ENCODE measurements at places on chromosomes 7 and 10.
A peak's percentile ranks its signal among the peaks of the same experiment; 100 is the strongest.

GRCh38 chr7:130515315-130516040 is 23.6 kb downstream of the MEST start:
- no peak for DNase-seq

- peak; percentile 6 for DNase-seq
Measured at GRCh38 chr7:17706734-17707133, 233.6 kb downstream of the SNX13 start.

DNA sequence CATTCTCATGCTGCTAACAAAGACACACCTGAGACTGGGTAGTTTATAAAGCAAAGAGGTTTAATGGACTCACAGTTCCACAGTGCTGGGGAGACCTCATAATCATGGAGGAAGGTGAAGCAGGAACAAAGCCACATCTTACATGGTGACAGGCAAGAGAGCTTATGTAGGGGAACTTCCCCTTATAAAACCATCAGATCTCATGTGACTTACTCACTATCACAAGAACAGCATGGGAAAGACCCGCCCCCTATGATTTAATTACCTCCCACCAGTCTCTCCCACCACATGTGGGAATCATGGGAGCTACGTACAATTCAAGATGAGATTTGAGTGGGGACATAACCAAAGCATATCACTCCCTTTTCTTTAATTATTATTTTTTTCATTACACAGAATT is 16.6 kb downstream of the COL28A1 start:
- no peak for DNase-seq

DNA sequence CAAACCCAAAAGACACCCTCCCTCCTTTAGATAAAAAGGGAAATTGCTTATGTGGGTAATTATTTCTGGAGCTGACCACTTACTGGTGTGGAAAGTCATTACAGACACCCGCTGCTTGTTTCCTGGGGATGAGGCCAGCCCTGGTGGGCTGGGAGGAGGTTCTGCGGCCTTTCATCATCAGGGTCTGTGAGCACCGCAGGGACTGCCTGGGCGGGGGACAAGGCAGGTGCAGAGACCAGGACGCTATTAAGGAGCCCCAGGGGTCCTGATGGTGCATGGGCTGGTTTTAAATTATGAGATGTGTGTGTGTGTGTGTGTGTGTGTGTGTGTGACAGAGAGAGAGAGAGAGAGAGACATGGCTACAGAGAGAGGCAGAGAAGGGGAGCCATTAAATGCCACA is 171.2 kb downstream of the DNAJB6 start:
- DNase-seq = no peak

DNA sequence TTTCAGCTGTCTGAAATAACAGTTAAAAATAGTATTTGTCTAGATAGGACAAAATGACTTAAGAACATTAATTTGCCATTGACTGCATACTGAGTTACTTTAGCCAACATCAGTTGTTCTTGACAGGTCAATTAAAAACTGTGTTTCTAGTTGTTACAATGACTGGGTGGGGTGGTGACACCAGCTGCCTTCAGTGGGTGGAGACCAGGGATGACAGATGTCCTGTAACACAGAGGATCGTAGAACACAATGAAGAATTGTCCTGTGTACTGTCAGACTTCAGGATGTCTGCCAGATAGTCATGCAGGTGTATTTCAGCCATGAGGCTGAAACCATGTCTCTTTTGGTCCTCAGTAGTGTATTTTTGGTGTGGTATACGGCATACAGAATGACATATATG is 24.4 kb downstream of the TRUB1 start:
- DNase-seq = no peak

GRCh38 chr7:83807774-83808173 is 158.8 kb upstream of the SEMA3E start:
- DNase-seq = no peak

- no peak for DNase-seq
Measured at GRCh38 chr10:1126461-1126860, 70.3 kb downstream of the WDR37 start.

DNA sequence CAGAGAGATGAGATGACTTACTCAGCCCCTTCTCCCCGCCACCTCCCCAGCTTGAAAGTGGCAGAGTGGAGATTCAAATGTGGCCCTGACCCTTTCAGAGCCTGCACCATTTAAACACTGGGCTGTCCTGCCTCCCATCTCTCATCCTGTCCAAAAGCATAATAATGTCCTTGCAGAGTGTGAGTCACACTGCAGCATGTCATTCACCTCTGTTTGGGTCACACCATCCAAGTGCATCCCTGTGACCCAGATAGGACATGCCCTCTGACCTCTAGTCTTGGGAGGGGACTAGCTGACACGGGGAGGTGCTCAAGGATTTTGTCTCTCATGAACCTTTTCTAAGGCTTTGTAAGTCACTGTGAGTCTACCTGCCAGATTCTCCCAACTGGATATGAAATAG is 89.1 kb upstream of the PDCD4 start:
- DNase-seq = no peak

GRCh38 chr7:29765490-29765889 is 40.8 kb upstream of the WIPF3 start:
- no peak for DNase-seq

DNA sequence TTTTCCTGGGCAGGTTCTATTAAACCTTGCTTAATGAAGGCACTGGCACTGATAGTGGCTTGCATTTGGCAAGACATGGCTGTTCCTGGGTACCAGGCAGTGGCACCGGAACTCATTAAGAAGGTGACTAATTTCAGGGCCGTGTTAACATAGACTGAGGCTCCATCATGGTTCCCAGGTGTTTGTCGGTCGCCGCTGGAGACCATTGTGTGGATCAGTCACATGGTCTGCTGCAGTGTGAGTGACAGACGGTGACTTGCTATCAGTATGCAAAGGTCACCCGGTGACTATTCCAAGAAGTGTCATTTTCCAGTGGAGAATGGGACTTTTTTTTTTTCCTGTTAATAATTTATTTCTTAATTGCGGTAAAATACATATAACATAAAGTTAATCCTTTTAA is 106.3 kb downstream of the INSYN2A start:
- no peak for DNase-seq

DNA sequence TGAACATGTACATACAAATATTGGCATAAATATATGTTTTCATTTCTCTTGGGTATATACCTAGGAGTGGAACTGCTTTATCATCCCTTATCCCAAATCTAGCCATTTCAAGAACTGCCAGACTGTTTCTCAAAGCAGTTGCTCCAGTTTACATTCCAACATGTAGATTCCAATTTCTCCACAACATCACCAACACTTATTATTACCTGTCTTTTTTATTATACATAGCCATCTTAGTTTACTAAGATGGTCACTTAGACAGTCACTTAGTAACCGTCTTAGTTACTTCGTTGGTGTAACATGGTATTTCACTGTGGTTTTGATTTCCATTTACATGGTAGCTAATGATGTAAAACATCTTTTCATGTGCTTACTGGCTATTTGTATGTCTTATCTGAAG is 82.7 kb downstream of the ZFAND4 start:
- DNase-seq = no peak

DNA sequence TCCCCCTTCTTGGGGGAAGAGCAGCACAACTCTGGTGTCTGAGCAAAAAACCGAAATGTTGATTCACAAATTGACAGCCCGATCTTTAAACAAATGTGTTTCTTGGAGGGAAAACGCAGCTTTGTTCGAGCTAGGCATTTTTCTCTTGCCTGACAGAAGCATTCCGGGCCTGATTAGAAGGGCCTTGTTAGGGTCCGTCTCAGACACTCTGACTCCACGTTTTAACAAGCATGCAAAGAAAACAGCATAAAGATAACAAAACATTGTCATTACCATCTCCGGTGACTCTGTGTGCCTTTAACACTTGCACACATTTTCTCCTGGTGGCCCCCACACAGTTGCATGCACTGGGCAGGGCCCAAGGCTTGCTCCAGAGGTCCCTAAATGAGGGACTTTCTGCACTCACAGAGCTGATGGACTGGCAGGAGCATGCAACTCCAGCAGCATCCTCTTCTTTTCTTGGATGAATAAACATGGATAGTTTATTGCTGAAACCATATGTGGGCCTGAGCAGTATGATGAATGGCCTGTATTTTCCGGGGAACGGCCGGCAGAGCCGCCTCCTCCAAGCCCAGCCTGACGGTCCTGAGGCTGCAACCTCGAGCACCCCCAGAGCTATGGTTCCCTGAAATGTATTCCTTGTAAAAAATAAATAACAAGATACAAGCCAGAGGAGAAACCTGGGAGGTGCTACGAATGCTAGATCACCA is 50.9 kb downstream of the EBF3 start:
- no peak for DNase-seq

- DNase-seq = no peak
Measured at GRCh38 chr7:20220293-20220761, 3.1 kb upstream of the MACC1 start.

DNA sequence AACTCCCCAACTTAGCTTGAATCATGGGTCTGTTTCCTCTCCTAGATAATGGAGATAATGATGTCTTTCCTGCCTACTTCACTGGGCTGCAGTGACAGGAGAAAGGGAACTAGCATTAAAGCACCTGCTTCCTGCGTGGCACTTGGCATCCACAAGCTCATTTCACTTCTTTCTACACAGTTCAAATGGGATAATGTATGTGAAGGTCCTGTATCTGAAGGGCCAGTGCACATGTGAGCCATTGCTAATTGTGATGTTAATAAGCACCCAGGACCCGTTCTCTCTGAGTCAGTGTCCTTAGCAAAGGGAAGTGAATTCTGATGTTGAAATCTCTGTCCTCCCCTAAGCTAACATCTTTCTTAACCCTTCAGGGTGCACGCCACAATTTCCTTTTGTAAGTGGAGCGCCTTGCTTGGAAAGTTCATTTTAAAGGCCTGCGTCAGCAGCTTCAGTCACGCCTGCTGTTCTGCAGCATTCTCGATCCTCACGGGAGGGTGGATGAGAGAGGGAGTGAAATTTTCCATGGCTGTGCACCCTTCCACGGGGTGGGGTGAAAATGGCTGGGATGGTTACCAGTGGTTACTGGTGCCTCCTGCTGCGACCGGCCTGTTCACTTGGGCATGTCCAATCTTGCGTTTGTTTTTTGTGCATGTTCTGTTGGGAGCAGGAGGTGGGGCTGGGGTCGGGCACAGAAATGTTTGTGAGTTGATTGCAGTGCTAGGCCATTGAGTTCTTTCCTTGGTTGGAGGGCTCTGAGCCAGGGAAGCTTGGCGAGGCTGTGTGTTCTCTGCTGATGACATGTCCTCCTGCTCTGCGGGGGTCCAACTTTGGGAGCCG is 59.2 kb downstream of the HK1 start:
- no peak for DNase-seq

DNA sequence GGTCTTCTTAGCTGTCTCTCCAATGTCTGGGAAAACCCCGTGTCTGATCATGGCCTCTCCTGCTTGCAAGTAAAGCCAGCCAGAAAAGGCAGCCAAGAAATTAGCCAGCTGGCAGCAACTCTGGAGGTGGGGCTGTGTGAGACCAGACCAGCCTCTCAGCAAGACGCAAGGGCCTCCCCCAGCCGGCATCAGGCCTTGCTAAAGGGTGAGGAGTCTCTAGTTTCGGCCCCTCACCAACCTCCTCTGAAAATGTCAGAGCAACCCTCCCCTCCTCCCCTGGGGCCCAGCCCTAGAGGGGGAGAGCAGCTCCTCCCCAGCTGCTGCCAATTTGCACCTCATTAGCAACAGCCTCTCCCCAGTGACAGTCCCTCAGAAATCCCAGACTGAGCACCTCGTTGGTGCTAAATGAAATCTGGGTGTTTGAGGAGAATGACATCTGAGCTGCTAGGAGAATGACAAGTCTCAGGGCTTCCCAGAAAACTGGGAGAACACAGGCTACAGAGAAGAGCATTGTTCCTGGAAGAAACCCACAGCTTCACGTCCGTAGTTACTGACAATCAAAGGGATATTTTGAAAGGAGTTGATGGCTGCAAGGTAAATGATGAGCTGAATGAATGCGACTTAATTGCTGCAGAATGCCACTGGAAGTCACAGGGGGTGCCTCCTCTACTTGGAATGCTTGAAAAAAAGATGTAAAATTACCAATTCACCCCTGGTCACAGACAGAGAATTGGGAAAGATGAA is 25.9 kb downstream of the DGKI start:
- DNase-seq = no peak

DNA sequence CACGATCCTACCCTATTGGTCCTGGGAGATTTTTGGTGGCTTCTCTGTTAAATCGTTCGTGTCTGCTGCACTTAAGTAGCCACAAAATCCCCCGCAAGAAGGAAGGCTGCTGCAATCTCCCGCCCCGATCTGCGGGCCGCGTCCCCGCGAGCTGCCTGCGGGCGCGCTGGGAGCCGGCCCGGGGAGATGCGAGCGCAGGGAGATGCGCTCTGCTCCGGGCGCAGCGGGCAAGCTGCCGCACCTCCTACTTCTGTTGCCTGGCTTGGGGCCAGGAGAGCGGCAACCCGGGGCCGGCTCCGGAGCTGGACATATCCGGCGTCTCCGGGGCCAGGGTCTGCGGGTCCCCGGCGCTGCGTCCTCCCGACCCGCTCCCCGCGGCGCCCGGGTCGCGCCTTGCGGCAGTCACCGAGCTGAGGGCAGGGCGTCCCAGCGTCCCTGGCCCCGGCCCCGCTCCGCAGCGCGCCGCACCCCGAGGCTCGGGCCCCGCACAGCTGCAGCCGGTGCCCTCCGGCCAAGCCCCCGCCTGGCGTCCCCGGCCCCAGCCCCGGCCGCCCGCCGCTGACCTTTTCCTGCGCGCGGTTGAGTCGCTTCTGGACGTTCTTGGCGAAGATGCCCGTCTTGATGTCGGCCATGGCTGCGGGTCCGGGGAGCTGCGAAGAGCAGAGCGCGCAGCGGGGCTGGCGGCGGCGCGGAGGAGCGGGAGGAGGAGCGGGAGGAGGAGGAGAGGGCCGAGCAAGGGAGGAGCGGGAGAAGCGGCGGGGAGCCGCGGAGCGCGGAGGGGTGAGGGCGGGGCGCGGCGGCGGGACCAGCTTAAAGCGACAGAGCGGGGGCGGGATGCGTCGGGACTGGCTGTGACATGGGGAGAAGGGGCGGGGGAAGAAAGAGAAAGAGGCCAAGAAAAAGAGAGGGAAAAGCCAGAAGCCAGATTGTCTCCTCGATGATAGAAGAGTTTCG is at the start of gene AMPH:
Gene AMPH, minus strand, starts transcription at position 654 of the 954 bp plus-strand sequence. Its CDS starts 22 bp downstream, at position 632.
- DNase-seq = peak; percentile 20

- DNase-seq = no peak
Measured at GRCh38 chr10:126669168-126669567, 1.3 kb downstream of the C10orf90 start.

GRCh38 chr10:129288999-129289584 is 177.9 kb upstream of the MGMT start:
- DNase-seq = no peak

- peak; percentile 31 for DNase-seq
Measured at GRCh38 chr10:73759512-73760115, 15.4 kb downstream of the SEC24C start.

GRCh38 chr7:91814189-91814588 is 66.3 kb downstream of the MTERF1 start:
- no peak for DNase-seq

- no peak for DNase-seq
Measured at GRCh38 chr7:28497009-28497408, 84.7 kb downstream of the CREB5 start.
